HS-5 (cell line): ENCODE measurements at places on chromosomes 11 and 22.

DNA sequence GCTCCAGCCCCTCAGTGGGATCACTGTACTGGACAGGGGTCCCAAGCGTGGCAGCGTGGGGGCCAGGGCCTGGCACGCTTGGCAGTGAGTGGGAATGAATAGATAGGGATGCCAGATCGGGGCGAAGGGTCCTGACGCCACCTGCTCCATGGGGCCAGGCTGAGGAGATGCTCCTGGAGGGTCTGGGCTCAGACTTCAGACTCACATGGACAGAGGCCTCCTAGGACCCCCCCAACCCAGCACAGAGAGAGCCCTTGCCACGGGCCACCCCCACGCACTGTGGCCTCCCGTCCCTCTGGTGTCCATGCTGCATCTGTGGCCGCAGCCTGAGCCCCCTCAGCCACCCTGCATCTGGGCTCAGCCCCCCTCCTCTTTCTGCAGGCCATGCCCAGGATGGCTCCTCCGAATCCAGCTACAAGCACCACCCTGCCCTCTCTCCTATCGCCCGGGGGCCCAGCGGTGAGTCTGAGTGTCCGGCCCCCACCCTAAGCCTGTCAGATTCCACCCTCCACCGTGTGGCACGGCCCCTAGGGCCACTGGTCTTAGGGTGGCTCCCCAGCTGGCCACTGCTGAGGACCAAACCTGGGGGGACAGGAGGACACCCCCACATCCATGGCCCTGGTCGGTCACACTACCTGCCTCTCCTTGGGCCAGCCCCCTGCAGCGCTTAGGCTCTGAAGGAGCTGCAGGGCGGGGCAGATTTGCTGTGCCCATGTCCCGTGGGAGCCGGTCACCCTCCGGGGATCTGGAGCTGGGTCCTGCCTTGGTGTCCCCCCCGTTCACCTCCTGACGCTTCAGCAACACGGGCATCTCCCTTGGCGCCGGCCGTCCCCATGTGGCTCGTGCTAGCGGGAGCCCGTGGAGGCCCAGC is 2.7 kb downstream of the MUC5AC start:
- DNase-seq = no peak

DNA sequence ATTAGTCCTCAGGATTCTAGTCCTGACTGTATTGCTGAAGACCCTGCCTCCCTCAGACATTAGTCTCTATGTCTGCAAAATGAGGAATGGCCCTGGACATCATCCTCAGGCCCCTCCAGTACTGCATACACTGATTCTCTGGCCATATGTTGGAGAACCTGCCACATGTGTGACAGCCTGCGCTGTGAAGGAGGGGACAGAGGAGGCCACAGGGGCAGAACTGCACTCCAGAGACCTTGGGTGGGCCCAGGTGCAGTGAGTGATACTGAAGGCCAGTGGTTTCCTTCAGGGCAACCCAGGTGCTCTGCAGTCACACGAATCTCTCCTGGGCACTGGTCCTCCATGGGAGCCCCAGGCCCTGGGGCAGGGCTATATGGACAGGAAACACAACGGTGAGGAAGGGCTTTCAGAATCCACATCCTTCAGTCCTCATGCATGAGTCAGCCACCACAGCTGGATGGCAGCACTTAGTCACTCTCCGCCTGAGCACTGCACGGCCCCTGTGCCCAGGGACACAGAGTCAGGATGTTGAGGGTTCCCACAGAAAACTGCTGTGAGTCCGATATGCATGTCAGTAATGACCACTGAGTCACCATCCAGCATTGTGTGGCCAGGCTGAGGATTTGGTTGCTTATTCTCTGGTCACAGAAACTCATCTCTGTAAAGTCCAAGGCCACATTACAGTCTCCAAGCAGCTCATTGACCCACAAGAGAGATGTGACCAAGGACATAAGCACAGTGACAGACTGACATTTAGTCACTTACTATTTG is 39.7 kb downstream of the ME3 start:
- DNase-seq = peak; percentile 97

DNA sequence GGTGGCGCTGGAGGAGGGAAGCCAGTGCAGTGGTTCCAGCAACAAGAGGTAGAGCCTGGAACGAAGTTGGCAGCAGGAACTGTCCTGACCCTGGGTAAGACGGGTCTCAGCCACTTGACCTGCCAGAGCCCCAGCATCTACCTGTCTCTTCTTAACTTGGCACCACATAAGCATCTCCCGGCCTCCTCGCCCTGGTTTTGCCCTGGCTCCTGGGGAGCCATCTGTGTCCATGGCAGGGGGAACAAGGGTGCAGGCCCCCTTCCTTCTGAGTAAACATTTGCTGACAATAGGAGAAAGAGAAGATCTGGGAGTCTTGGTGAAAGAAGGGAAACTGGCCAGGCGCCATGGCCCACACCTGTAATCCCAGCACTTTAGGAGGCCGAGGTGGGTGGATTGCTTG is 12.8 kb downstream of the P2RY2 start:
- no peak for DNase-seq

DNA sequence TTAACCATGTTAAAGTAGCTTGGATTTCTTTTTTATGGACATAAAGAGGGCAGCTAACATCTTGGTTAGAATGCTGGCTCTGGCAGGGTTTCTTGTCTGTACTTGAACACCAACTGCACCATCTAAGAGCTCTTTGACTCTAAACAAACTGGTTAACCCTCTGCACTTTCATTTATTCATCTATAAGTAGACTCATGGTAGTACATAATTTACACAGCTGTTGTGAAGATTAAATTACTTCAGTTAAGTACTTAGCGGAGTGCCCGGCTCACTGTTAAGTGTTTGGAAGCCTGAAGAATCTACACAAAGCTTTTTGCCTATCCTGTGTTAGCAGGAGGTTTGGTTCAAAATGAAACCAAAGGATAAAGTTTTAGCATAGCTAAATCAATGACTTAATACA is 846.2 kb upstream of the API5 start:
- DNase-seq = no peak

- DNase-seq = no peak
Measured at GRCh38 chr11:76067099-76067498, 139.2 kb downstream of the WNT11 start.

DNA sequence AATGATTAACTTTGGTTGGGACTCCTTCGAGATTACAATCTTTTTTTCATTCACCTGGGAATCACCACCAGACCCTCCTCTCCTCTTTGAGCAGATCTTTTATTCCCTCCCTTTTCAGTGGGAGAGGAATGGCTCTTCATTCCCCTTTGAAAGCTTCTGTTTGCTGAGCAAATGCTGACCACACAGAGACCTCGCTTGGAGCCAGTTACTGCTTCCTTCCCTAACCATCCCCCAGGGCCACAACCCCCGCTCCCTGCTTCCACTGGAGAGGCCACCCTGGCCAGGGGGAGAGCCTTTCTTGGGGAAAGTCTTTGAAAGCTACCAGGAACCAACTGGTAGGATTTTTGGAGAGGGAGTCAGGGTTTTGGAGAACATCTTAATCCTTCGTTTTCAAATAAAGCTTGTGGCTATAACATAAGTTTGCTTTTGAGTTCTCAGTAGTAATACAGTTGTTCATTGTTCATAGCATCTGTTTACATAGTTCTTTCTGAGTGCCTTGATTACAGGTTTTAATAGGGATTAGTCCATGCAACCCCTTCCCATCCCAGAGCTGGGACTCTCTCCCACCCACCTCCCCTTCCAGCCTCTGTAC is 138.4 kb downstream of the DBX1 start:
- DNase-seq = no peak

- peak; percentile 4 for DNase-seq
Measured at GRCh38 chr22:25448435-25449051, 115.9 kb upstream of the GRK3 start.

DNA sequence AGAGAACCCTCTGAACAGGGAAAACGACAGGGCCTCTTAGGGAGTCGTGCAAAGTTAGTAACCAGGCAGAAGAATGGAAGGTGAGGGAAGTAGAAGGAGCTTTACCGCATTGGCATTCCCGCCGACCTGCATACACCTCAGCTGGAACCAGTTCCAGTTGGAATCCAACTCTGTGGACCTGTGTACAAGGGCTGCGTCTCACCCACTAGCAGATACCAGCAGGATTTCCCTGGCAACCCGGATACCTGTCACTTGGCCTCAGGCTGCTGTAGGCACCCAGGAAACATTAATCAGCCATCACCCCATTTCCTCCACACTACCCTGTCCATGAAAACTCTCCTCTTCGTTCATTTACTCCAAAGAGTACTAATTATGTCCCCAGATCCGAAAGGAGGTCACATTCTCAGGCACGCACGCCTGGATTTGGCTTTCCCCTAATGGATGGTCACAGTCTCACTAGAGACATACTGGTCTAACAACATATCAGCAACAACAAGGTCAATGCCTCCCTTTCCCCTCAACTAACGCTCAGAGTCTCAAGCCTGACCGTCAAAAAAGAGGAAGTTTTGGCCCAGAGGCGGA is 842 bp downstream of the ARFGAP2 start:
- no peak for DNase-seq

- no peak for DNase-seq
Measured at GRCh38 chr22:19917389-19918138, 24.0 kb upstream of the COMT start.

DNA sequence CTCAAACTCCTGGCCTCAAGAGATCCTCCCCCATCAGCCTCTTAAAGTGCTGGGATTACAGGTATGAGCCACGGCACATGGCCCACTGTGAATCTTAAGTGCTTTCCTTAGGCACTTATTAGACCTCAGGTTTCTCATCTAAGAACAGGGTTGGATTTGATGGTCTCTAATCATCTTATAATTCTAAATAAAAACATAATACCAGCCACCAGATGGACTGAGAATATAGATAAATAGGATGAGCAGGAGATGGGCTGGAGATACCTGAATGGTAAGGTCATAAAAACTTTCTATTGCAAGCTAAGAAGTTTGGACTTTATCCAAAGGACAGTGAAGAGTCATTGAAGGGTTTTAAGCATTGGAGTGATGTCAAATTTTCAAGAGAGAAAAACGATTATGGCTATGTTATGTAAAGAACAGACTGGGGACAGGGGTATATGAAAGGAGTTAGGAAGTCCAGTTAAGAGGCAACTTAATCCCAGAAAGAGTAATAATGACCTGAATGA is 85.2 kb downstream of the RELT start:
- no peak for DNase-seq

- DNase-seq = no peak
Measured at GRCh38 chr11:129853518-129854231, 38.0 kb downstream of the TMEM45B start.

- DNase-seq = no peak
Measured at GRCh38 chr11:3099178-3099577, 42.0 kb upstream of the CARS1 start.

- no peak for DNase-seq
Measured at GRCh38 chr11:69578167-69578566, 62.8 kb upstream of the CCND1 start.

GRCh38 chr11:128627666-128628324 is 40.4 kb upstream of the ETS1 start:
- DNase-seq = no peak

- no peak for DNase-seq
Measured at GRCh38 chr11:104451197-104451893, 287.4 kb upstream of the PDGFD start.

DNA sequence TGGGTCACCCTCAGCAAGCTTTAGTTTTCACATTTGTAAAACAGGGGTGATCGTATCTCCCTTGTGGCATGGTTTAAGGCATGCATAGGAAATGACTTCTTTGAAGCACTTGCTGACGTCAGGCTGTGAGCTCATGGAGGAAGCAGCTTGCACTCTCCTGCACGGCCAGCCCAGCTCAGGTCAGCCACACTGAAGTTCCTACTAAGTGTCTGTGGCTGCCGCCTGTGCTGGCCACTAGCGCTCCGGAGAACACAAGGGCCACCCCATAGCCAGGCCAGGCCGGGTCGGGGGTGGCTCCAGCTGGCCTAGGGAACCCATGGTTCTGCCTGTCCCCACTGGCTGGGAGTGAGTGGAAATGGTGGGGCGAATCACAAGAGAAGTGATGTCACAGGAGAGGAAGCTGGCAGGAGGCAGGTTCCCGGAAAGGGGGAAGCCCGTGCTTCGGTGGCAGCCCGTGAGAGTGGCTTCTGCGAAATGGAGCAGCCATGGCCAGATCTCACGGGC is 28.2 kb downstream of the KCTD17 start:
- DNase-seq = no peak

- peak; percentile 57 for DNase-seq
Measured at GRCh38 chr11:86396396-86396795, 21.7 kb downstream of the CCDC81 start.

DNA sequence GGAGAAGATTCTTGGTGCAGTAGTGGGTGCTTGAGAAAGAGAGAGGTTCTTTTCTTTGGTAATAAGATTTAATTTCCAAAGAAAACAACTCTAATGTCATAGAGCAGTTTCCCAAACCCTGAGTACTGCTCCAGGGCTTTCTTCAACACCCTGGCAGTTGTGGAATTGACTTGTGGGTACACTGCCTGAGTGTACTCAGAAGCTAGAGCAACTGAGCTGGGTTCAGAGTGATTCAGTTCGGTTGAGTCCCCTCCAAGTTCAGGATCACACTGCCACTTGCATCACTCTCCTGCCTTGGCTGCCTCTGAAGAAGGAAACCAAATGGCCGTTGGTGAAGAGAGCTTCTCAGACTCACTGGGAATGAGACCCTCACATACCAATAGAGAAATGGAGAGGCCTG is 5.3 kb downstream of the DMC1 start:
- DNase-seq = no peak

GRCh38 chr22:50211147-50211546 is 10.3 kb downstream of the SELENOO start:
- DNase-seq = no peak

- DNase-seq = no peak
Measured at GRCh38 chr11:2842876-2843275, 42.7 kb downstream of the CDKN1C start.

GRCh38 chr22:46613606-46614021 is 6.6 kb upstream of the GRAMD4 start:
- no peak for DNase-seq

DNA sequence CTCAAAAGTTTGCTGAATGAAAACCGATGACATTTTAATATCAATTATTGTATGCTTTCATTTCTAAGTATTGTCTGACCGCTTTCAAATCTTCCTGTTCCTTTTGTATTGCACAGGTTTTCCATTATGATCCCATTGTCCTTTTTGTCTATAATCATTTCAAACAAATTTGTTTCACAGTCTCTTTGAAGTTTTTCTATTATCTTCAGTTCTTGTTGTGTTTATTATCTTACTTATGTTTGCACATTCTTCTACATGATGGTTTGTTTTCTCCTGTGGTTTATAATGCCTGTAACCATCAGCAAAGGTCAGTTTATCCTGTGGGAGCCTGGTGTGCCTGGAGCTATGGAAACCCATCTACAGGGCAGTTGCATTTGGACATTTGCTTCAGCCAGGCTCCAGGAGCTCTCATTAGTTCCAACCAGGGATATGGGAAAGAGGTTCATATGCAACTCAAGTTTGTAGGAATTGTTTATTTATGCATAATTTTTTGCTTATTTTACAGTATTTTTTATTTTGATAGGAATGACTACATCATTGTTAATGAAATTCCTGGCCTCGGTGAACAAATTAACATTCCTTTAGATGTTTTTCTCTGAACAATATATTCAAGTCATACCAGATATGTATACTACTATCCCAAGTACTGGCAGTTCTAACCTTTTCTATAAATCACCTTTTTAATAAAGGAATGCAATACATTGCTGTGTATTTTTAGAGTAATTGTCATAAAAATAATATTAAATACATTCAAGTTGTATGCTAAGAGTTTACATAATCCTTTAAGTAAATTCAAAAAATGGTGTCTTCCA is 179.2 kb downstream of the SBF2 start:
- DNase-seq = no peak

GRCh38 chr22:32623943-32624342 is 149.3 kb downstream of the FBXO7 start:
- no peak for DNase-seq
